Caudate nucleus (tissue), 63 donors: ENCODE measurements at places on chromosomes 1 and 21.

- DNase-seq = no peak
Measured at GRCh38 chr1:49234988-49235387, 458.3 kb upstream of the BEND5 start.

DNA sequence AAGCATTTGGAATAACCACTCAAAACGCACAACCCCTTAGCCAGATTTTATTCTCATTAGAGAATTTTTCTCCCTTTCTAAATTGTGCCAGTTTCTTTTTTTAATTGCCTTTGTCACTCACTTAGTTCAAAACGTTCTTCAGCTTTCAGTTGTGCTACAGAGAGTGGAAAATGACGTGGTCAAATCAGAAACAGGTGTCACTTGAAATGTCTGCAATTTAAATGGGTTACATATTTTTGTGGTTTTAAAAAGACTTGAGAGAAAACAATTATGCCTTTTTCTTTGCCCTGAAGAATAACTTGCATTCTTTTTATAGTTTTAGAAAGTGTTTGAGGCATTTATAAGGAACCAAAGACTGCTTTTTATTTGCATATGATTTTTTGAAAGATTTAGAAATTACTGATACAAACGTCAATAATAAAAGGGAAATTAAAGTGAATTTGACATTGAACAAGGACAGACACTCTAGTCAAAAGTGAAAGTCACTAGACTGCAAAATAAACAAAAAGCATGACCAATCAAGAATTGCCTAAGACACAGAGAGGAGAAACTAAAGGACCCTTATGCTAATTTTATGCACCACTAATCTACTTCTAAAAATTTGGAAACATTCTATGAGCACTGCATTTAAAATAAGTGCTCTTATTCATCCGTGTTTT, 191.0 kb downstream of the TPR start:
- DNase-seq = no peak

GRCh38 chr1:5110508-5110907, 456.1 kb downstream of the AJAP1 start:
- DNase-seq = no peak

DNA sequence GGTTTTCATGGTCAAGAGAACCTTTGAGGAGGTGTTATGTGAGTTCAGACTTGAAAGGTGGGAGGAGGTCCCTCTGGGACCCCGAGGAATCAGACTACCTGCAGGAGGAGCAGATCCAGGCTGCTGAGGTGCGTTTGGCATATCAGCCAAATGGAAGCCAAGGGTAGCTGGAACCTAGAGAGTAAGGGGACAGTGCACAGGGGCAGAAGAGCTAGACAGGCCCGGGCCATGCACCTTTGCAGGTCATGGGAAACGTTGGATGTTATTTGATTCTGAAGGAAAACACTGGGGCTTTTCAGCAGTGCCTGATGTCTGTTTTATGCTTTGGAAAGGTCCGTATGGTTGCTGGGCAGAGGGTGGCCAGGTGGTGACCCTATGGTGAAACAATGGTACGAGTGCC, 169.2 kb downstream of the PGBD5 start:
- no peak for DNase-seq

DNA sequence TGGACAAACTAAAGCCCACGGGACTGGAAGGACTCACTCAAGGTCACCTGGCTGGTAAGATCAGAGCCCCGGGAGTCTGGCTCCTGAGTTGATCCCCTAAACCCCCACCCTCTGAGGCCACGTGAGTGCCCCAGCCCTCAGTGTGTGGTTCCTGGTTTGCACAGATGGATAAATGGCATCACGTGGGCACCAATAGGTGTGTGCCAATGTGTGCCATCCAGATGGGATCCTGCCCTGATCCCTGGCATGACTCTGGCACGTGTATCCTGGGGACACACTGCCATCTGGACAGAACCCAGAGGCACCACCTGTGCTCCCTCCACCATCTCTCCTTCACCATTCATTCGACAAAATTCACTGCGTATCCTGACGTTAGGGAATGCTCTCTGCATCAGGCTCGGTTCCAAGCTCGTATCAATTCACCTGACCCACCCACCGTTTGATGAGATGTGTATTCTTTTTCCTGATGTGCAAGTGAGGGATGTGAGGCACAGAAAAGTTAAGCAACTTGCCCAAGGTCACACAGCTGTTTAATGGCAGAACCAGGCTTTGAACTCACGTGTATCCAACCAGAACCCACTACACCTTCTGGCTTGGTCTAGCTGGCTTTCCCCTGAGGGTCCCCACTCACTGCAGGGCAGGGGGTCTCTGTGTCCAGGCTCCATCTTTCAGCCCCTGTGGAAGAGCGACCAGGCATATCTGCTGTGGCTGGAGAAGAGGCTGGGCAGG, 49.8 kb upstream of the PAX7 start:
- DNase-seq = no peak

GRCh38 chr1:32232558-32233304, 10.5 kb downstream of the EIF3I start:
- DNase-seq = no peak

DNA sequence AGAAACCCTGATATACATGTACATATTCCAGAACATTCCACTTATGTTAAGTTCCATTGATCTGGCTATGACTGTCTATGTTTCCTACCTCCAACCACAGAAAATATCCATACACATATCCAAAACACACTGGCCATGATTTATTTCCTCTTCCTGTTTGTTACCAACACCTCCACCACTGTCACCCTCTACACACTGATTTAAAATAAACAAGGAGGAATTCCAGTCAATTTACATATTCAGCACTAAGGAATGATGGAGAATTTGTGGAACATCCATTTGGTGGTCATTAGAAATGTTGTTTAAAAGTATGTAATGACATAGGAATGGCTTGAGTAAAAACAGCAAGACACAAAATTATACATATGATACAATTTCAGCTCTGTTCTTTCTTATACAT, 5.5 kb upstream of the STX6 start:
- no peak for DNase-seq

GRCh38 chr1:94514095-94514727, 27.3 kb downstream of the F3 start:
- no peak for DNase-seq

DNA sequence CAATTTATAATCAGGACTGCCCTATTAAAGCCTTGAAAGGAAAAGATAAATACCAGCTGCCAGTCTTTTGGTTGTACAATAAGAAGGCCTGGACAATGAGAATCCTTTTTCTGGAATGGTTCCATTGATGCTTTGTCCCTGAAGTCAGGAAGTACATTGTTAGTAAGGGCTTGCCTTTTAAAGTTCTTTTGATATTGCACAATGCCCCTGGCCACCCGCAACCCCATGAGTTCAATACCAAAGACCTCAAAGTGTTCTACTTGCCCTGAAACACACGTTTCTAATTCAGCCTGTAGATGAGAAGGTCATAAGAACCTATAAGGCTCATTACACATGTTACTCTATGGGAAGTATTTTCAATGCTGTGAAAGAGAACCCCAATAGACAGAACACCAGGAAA, 112.1 kb downstream of the OLFM3 start:
- no peak for DNase-seq
